Stimulated activated CD8-positive, alpha-beta memory T cell treated with anti-CD3 and anti-CD28 coated beads, Interleukin-4, amount 100 ng/mL, for 1 hour (primary cell): ENCODE measurements at places on chromosomes 6 and 20.

DNA sequence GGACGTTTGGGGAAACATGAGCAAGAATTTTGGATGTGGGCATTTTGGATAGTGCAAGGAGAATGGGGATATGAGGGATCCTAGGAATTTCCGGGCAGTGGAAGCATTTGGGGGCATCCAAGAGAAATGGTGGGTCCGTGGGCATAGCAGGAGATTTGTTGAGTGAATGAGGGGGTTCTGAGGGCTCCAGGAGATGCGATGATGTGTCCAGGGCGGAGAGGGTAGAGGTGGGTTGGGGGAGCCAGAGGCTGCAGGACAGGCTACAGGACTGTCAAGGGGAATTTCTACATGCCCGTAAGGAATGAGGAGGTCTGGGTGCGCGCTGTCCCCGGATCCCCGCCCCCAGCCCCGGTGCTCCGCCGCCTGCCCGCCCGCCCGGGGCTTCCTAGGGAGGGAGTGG is 364 bp downstream of the FRS3 start:
- DNase-seq = no peak

- DNase-seq = no peak
These were observed 171.8 kb upstream of the AKAP12 start for GRCh38 chr6:151067684-151068596.

- DNase-seq = no peak
These were observed 357.5 kb downstream of the ZFAND3 start for GRCh38 chr6:38176797-38177751.

DNA sequence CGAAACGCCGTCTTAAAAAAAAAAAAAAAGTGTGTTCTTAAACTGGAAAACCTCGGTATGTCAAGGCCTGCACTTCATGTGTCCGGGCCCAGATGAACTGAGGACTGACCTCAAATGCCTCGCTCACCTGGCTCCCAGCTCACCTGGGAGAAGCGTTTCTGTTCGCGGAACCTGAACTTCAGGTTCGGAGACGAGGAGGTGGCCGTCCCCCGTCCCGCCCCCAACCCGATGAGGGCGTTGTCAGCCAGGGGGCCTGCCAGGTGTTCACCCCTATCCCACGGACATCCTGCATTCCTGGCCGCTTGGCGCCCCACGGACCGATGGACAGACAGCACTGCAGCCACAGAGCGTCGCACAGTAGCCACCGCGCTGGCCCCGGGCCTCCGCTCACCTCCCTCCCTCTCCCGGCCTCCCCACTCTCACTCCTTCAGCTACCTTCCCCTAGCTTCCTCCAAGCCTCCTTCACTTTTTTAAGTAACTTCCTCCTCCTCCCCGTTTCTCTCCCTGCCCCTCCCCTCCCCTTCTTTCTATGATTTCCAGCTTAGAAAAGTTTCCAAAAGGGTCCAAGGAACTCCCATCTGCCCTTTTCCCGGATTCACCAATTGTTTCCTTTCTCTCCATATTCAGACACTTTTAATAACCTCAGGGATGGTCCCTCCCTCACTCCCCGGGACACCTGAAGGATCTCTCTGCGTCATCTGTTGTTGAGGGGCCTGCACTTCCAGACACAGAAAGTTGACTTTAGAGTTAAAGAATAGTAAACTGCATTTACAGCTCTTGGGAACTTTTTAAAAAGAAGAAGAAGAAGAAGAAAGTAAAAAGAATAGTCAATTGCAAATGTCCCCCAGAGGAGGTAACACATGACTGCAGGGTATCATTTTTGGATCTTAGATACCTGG is 22.7 kb upstream of the MCM3 start:
- DNase-seq = no peak
